ENCODE measurements at places on chromosomes 13 and 19. TPM values are rescaled to one million over a fixed set of nuclear protein-coding genes. Genes with fewer than 3 reads are reported as not detected.

DNA sequence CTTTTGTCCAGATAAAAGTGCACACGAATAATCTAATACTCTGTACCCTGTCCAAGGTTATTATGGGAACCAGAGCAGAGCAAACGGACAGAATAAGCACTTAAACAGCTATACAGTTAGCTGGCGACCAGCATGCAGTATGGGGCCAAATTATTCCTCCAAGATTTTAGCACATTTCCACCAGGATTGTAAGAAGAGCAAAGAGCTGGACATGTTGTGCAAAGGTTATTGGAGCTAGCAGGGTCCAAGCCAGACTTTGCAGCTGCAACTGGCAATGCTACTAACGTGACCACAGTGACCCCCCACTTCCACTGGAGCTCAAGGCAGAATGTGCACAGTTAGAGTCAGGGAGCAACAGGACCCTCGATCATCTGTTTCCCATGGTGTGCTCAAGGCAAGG lies 89.9 kb downstream of the COL4A1 start:
- ATAC-seq: no peak

ITM2B gene
- total RNA-seq: 626 TPM

DNA sequence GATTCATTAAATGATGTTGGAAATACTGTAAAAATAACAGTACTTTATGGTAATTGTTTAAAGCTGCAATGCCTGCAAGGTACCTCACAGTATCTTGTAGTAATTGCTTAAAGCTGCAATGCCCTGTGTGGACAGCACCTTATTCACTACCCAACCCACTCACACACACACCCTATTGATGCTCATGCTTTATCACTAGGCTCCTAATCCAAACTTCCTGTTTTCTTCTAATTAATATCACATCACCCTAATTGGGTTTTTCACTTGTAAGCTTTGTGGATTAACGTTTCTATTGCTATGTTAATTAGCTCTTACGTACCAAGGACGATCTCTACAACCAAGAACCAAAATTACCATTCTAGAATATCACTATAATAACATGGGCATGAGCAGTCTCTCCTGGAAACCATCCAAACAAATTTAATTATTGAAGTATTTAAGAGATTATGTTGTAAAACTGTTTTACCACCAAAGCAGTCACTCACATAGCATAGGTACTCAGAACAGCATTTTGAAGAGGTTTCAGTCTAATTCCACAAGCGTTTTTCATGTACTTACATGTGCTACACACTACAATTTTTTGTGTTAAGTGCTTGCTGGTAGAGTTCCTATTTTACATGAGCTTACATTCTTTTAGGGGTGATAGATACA lies 303.8 kb downstream of the PCDH9 start:
- no peak for ATAC-seq

CD37 gene
- total RNA-seq: 3.5 TPM

B3GNT8 gene
- 40.4 TPM for total RNA-seq

DNA sequence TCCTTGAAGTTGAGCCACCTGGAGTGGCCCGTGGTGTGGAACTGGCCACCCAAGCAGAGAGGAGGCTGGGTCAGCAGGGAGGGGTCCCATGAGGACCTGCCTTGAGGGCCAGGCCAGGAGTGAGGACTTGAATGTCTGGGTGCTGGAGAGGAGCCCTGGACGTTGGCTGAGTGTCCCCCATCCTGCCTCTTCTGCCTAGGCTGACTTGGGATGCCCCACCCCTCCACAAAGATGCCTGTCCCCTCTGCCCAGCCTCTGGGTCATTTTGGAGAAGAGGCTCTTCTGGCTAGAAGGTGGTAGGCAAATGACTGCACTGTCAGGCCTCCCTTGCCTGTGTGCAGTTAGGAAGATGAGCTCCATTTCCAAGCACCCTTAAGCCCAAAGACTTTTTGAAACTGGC lies 1.7 kb downstream of the SSBP4 start:
- no peak for ATAC-seq

GRCh38 chr13:48402325-48402932 lies 10.5 kb downstream of the LPAR6 start:
- no peak for ATAC-seq

DNA sequence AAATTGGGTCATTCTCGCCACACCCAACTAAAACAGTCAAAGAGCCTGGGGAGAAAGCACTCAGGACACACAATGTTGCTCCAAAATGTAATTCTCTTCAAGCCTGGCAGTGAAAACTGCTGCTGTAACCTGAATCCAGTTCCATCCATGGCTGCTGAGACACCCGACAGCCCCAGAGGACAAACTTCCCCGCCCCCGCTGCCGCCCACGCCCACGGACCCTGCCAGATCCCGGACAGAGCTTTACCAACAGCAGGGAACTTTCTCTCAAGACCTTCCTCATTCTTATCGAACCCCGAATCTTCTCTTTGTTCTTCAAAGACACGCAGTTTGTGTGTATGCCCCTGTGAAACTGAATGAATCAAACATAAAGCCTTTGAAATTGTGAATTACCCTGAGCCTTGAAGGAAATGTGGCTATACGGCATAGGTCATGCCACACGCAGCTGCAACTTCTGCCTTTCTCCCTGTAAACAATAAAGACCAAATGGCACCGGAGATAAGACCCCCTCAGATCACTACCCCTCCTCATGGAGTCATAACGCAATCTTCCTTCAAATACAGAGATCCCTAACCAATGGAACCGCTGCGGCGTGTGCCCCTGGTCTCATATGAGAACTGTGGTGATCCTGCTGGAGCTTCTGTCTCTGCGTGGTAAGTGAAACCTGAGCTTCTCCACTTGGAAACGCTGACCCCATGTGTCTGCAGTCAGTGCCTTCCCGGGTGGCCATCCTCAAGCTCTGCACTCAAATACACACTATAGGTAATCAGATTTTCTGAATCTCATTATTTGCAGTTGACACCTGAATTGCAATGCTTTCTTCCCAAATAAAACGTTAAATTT lies 4.8 kb upstream of the LAMP1 start:
- no peak for ATAC-seq

DNA sequence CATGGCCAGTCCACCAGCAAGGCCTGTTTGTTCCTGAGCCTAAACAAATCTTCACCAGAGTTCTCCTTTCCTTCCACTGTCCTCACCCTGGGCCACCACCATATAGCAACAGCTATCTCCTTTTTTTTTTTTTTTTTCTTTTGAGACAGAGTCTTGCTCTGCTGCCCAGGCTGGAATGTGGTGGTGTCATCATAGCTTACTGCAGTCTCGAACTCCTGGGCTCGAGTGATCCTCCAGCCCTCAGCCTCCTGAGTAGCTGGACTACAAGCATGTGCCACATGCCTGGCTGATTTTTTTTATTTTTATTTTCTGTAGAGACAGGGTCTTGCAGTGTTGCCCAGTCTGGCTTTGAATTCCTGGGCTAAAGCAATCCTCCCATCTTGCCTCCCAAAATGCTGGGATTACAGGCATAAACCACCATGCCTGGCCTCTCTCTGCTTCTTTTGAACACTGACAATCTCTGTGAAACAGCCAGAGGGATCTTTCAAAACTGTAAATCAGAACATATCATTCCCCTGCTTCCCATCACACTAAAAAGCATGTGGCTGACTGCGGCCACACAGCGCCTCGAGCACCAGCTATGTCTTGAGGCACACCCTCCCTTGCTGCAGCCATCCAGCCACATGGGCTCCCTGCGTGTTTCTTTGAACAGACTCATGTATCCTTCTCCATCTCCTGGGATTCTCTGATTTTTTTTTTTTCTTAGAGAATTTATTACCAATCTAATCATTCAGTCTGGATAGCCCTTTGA lies 110.6 kb downstream of the SIPA1L3 start:
- ATAC-seq: no peak

GRCh38 chr19:19059837-19060611 lies 3.8 kb upstream of the SLC25A42 start:
- ATAC-seq: no peak

DNA sequence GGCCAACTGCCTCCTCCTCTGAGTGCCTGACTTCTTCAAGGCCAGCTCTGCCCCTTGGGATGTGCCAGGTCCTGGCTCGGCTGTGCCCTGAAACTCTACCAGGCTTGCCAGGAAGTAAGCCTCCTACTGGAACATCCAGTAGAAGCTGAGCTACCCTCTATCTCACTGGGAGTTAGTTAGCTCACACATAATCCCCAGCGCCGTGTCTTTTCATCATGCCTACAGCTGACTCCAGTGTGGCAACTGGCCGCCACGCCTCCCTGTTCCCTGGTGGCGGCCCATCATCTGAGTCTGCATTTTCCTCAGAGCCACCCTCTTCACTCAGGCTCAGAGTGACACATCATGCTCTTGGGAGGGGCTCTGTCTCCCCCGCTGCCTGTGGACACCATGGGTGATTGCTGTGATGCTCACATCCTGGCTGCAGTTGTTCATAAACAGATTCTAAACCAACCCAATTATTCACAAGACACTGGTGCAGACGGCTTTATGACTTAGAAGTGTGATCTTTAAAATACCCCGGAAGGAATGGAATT lies 131.9 kb upstream of the IRS2 start:
- ATAC-seq: peak; percentile 17

- peak; percentile 95 for ATAC-seq
Observed at GRCh38 chr19:5298471-5298901, 42.1 kb downstream of the PTPRS start.

- ATAC-seq: no peak
Observed at GRCh38 chr19:41299755-41300089, 10.2 kb upstream of the CCDC97 start.

GRCh38 chr19:19101540-19101939 lies 36.7 kb downstream of the TMEM161A start:
- no peak for ATAC-seq

SOX1 gene
- total RNA-seq: not detected

DNA sequence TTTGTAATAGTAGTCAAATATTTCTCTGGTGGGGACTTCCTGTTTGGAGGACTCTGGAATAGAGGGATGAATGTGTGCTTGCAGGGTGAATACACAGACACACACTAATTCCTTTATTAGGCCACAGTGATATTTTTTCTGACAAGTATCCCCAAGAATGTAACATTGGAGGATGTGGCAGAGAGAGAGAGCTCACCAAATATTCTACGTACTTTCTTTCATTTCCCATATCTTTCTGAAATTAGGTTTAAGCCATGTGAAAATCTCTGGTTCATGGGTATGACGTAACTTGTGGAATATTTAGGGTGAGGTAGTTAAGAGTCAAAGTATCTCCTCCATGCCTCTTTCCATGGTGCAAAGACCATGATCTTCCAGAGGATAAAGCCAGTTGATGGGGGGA lies 463.4 kb downstream of the DIAPH3 start:
- ATAC-seq: no peak

ATP7B gene
- 0.92 TPM for total RNA-seq

GRCh38 chr13:34085204-34085603 lies 267.3 kb downstream of the RFC3 start:
- no peak for ATAC-seq

APOC4 gene
- total RNA-seq: not detected

DNA sequence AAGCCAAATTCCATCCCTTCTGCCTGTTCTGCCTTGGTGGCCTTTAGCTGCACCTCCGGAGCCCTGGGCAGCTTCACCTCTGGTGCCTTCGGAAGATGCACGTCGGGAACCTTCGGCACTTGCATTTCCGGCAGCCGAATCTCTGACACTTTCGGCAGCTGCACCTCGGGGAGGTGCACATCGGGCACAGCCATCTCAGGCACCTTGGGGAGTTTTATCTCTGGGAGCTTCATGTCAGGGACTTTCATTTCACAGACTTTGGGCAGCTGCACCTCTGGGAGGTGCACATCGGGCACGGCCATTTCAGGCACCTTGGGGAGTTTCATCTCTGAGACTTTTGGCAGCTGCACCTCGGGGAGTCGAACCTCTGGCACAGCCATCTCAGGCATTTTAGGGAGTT lies 6.0 kb upstream of the HIPK4 start:
- no peak for ATAC-seq

GAS6 gene
- total RNA-seq: 34.8 TPM

GRCh38 chr13:80684217-80684991 lies 343.5 kb upstream of the SPRY2 start:
- ATAC-seq: no peak

GRCh38 chr13:24866488-24866887 lies 102.5 kb downstream of the RNF17 start:
- no peak for ATAC-seq

DNA sequence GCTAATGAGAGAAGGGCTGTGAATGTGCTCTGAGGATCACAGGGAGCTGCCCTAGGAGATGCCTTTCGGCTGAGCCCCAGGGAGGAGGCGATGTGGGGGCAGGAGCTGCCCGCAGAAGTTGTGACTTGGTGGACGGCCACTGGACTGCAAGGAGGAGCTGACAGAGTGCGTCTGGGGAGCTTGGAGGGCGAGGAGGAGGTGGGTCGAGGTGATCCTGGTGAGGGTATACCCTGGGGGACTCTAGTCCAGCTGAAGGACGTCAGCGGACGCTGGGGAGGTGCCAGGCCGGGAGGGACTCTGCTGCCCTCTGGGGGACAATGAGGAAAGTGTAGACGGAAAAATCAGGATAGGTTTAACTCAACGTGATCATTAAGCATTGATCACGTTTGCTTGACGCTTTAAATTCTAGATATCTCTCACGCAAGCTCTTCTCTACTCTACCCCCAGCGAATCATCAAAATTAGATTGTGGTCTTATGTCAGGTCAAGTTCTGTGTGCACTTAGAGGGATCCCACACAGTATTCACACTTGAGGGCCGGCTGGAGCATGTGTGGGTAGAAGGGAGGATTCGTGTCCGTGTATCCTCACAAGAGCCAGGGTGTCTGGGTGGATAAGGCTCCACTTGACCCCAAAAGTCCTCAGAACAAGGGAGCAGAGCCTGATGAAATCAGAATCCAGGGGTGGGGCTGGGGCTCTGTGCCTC lies 3.3 kb upstream of the CEACAM7 start:
- ATAC-seq: no peak

SERPINE3 gene
- total RNA-seq: not detected

DNA sequence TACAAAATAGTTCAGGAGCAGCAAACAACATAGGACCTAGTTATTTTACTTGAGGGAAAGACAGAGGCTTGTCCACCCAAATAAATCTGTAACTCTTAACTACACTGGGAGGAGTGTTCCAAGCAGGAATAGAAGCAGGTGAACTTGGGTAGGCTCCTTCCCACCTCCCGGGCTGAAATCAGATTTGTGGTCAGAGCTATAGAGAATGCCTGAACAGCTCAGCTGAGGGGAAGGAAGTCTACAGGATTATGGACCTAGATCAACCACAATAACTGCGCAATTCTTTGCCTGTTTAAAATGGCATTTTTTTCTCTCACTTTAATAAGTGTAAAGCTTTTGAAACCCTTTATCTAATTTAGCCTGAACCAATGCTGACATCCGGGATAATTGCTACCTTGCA lies 73.5 kb upstream of the IRS2 start:
- ATAC-seq: no peak

GRCh38 chr19:3113100-3114017 lies 19.2 kb downstream of the GNA11 start:
- no peak for ATAC-seq

GRCh38 chr19:37990362-37990761 lies 83.4 kb downstream of the SIPA1L3 start:
- peak; percentile 78 for ATAC-seq

Measured in esophagus mucosa (tissue), 1 donor.